Tongue (tissue), 3 donors: ENCODE measurements at places on chromosomes 3 and 15. TPM values are rescaled to one million over a fixed set of nuclear protein-coding genes. Genes with fewer than 3 reads are reported as not detected.

Gene LRTM1
- total RNA-seq, result 84.2 TPM

Gene ACTC1
- 1,740 TPM for total RNA-seq

Gene RPP25
- total RNA-seq, result 3.3 TPM

Gene UQCRC1
- 465 TPM for total RNA-seq

Gene GP9
- total RNA-seq, result not detected

Gene CHRNA7
- 2.8 TPM for total RNA-seq

Gene PLAAT1
- 5.0 TPM for total RNA-seq

Gene BCL6
- 19.2 TPM for total RNA-seq

Gene ALDH1A3
- 59.0 TPM for total RNA-seq

Gene ACKR2
- 2.2 TPM for total RNA-seq

Gene ACOX2
- 12.6 TPM for total RNA-seq

Gene AP3B2
- total RNA-seq, result 1.3 TPM

Gene TLR9
- not detected for total RNA-seq

Gene IL17RD
- total RNA-seq, result 46.1 TPM

Gene CCDC12
- 28.6 TPM for total RNA-seq

Gene CYP1A1
- 0.51 TPM for total RNA-seq

Gene PIERCE2
- not detected for total RNA-seq

Gene MUC13
- not detected for total RNA-seq

Gene TMEM42
- 9.7 TPM for total RNA-seq

Gene FGF7
- 35.0 TPM for total RNA-seq

Gene P2RY1
- total RNA-seq, result 16.9 TPM

Gene SEMA3G
- total RNA-seq, result 14.0 TPM

Gene STRIT1
- 3.9 TPM for total RNA-seq

Gene RLBP1
- not detected for total RNA-seq

Gene PDCD6IP
- 271 TPM for total RNA-seq

Gene CD47
- total RNA-seq, result 121 TPM

Gene DCLK3
- total RNA-seq, result 1.3 TPM

Gene WDR93
- not detected for total RNA-seq

Gene BCL2A1
- total RNA-seq, result 8.1 TPM

Gene GPR62
- 0.41 TPM for total RNA-seq

Gene C3orf62
- 4.1 TPM for total RNA-seq

Gene SLC22A13
- total RNA-seq, result 0.51 TPM

Gene PAK6
- total RNA-seq, result 2.5 TPM

Gene PRTG
- total RNA-seq, result 19.7 TPM

Gene HACD2
- 23.5 TPM for total RNA-seq

Gene MCTP2
- total RNA-seq, result 16.6 TPM

Gene SH2D7
- not detected for total RNA-seq

Gene PRICKLE2
- 49.3 TPM for total RNA-seq

Gene LMAN1L
- not detected for total RNA-seq

Gene GPR156
- 1.1 TPM for total RNA-seq

Gene KNG1
- not detected for total RNA-seq

Gene SPRED1
- total RNA-seq, result 64.1 TPM

Gene LYZL4
- not detected for total RNA-seq

Gene TP63
- 43.2 TPM for total RNA-seq
